Fibroblast of lung (primary cell): ENCODE measurements at places on chromosomes 16 and 17.

DNA sequence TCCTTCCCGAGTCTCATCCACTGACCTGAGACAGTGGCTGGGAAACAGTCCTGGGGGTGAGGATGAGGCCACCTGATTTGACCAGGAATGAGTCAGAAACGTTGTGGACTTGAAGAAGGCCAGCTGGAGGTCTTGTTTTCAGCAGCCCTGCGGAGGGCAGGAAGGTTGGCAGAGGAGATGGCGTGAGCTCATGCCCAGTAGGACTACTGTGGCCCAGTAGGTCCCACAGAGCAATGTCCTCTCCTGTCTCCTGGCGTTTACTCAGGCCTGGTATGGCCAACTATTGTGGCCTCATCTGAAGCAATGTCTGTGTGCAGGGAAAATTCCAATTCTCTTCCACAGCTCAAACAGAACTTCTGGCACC is 84.1 kb upstream of the DNAJA2 start:
- no peak for DNase-seq

DNA sequence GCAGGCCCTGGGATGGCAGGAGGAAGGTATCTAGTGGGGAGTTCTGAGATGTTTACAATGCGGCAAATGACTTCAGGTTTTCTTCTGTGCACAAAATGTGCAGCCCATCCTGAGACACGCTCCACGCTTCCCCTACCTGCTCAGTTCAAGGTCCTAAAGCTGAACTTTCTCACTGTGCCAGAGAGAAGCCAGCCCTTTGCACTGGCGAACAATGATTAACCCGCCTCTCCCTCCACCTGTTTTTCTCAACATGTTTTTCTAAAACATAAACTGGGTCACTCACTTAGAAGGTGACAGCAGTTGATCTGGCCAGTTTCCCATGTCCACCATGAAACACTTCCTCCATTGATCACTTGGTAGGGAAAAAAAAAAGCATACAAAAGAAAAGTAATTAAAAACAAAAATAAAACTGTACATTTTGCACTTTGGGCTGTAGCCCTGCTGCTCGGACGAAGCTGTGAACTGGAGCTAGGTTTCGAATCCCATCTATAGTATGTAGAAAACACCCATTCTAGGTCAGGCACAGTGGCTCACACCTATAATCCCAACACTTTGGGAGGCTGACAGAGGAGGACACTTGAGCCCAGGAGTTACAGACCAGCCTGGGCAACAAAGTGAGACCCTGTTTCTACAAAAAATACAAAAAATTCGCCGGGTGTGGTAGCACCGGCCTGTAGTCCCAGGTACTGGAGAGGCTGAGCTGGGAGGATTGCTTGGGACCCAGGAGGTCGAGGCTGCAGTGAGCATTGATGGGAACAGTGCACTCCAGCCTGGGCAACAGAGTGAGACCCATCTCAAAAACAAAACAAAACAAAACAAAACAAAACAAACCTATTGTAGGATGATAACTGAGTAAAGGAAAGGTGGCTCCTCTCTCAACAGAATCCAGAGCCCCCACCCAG is 6.1 kb upstream of the G6PC1 start:
- DNase-seq, result no peak

- DNase-seq, result peak; percentile 76
These were observed 383.1 kb downstream of the KCNJ2 start for GRCh38 chr17:70552230-70552981.

GRCh38 chr17:60442271-60443173 is 20.2 kb downstream of the CHCT1 start:
- peak; percentile 27 for DNase-seq

DNA sequence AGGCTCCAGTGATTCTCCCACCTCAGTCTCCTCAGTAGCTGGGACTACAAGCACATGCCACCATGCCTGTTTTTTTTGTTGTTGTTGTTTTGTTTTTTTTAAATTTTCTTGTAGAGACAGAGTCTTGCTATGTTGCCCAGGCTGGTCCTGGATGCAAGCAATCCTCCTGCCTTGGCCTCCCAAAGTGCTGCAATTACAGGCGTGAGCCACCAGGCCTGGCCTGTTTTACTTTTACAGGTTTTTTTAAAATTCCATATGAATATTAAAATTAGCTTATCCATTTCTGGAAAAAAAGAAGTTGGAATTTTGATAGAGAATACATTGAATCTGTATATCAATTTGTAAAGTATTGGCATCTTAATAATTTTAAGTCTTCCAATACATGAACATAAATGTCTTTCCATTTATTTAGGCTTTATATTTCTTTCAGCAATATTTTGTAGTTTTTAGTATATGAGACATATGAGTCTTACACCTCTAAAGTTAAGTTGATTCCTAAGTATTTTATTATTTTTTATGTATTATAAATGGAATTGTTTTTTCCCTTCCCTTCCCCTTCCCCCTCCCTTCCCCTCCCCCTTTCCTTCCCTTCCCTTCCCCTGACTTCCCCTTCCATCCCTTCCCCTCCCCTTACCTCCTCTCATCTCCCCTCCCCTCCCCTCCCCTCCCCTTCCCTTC is 323.5 kb upstream of the SALL1 start:
- no peak for DNase-seq
